ENCODE measurements at places on chromosomes 2 and 18. TPM values are rescaled to one million over a fixed set of nuclear protein-coding genes. Genes with fewer than 3 reads are reported as not detected.

GRCh38 chr18:66994790-66995189, 390.9 kb upstream of the CDH19 start:
- no peak for DNase-seq

DNA sequence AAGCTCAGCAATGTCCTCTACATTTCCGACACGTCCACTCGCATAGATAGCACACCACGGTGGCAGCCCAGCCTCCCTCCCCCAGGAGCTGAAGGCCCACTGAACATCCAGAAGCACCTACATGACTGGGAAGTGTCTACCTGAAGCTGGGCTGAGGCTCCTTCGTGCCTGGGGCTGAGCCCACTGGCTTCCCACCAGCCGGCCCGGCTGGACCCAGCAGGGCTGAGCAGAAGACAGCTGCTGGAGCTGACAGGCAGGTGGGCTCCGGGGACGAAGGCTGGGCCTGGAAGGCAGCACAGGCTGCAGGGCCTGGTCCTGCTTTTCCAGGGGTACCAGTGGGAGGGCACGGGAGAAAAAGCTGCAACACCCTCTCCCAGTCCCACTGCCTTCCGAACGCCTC, 13.5 kb downstream of the SDC1 start:
- no peak for DNase-seq

The DAW1 gene
- total RNA-seq: not detected

DNA sequence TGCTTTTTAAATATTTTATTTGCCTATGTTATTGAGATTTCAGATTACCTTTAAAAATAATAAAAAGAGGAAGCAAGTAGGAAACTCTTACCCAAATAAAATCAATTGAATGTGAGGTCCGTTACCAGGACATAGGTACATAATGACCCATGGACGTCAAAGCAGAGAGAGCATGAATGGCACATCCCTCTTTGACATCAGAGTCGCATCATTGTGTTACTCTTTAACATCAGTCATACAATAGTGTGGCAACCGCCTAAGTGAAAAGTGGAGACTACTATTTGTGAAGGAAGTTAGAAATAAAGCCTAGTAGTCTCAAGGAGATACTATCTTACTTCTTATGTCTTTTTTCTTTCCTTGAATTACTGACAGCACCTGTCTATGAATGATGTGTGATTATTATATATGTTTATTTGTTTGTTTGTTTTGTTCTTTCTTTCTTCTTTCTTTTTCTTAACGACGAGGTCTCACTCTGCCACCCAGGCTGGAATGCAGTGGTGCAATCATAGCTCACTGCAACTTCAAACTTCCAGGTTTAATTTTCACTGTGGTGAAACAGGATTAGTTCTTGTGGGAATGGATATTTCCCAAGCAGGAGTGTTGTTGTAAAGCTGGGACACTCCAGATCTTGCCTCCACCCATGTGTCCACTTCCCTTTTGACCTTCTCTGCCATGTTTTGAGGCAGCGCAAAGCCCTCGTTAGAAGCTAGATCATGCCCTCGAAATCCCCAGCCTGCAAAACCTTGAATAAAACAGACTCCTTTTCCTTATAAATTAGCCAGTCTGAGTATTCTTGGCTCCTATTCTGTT, 407.2 kb upstream of the NETO1 start:
- DNase-seq: no peak

- DNase-seq: no peak
These were observed 36.6 kb upstream of the PPP1R1C start for GRCh38 chr2:181949047-181949446.

DNA sequence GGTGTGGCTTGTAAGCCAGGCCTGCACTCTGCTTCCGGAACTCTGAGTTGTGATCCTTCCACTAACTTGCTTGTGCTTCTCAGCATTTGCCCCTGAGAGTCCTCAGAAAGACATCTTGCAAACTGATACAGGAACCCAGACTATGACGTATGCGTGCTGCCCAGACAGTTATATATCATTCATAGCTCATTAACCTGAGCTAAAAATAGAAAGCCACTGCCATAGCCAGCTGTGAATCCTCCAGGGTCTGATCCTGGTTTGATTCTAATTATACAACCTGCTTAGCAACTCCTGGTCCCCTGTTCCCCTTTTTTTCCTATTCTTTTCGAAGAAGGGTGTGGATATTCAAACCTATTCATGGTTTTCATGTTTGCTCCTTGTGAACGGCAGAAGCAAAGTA, 63.7 kb downstream of the MARCHF4 start:
- no peak for DNase-seq

- no peak for DNase-seq
These were observed 168.9 kb upstream of the RAB6C start for GRCh38 chr2:129810521-129810920.

The ALS2 gene
- 36.4 TPM for total RNA-seq

The REG1B gene
- total RNA-seq: 2.3 TPM

The ZDBF2 gene
- total RNA-seq: 23.8 TPM

The CNDP1 gene
- total RNA-seq: 0.31 TPM

- no peak for DNase-seq
These were observed 1024.9 kb downstream of the BCL11A start for GRCh38 chr2:59528525-59528924.

DNA sequence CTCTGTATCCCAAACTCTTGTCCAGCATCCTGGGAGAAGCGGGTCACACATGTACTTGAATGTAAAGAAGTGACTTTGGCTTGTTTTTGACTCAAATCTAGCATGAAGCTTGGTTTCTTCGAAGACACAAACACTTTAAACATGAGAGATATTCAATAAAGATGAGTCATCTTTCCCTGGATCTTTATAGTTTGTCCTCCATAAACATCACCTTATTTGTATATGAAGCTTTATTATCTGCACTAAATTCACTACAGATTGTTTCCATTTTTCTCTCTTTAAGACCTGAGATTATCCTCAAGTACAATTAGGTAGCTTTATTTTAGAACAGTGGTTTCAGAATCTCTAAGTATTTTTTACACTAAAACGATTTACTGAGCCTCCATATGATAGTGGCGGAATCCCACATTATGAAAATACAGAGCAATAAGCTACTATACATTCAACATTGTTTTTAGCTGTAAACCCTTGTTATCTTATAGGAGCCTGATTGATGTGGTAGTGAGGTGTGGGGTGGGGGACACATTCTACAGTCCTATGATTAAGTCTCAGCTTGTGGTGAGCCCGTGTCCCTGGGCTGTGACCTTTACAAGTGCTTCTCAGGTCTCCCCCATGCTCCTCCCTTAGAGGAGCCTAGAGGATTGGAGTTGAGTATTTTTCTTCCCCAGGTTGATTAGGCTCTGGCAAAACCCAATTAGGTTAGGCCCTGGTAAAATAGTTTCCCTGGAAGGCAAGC, 79.6 kb upstream of the RAPGEF4 start:
- no peak for DNase-seq

GRCh38 chr2:239329972-239330572, 70.7 kb downstream of the HDAC4 start:
- peak; percentile 60 for DNase-seq

- DNase-seq: no peak
These were observed 256.2 kb downstream of the TSN start for GRCh38 chr2:122011493-122012270.

The KIAA2012 gene
- not detected for total RNA-seq

The SERPINB8 gene
- total RNA-seq: 16.5 TPM

GRCh38 chr2:215612786-215613185, 176.9 kb upstream of the FN1 start:
- DNase-seq: no peak

The ZNF532 gene
- total RNA-seq: 167 TPM

GRCh38 chr2:45005261-45006002, 3.8 kb downstream of the SIX2 start:
- DNase-seq: no peak

- no peak for DNase-seq
These were observed 74.0 kb downstream of the AGPS start for GRCh38 chr2:177466337-177467195.

GRCh38 chr2:7837237-7837760, 844.6 kb upstream of the ID2 start:
- DNase-seq: no peak

The CD8B2 gene
- not detected for total RNA-seq

- no peak for DNase-seq
These were observed 23.2 kb upstream of the STPG4 start for GRCh38 chr2:47178341-47178740.

DNA sequence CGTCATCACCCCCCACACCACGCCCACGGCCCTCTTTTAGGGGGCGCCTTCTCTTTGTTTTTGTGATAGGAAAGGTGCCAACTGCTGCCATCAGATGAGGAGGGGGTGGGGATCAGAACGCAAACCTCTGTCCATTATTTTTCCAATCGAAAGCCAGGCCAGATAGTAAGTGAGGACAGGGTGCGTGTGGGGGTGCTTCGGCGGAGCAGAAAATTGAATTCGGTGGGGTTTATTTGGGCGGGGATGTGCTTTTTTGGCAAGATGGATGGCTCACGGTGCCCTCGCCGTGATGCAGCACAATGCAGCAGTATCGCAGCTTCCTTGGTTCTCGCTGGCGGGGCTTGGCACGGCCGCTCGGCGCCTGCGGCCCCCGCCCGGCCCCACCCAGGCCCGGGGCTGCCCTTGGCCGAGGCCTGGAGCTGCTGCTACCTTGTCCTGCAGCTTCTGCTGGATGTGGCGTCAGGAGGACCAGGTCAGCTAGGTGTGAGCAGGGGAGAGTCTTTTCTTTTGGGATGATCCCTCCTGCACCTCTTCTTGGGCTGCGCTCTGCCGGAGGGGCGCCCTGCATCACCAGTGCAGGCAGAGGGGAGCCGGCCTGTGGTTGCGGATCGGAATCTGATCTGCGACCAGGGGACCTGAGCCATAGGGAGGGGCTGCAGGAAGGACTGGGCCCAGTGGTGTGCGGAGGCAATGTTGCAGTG, 1.3 kb downstream of the SPTBN1 start:
- DNase-seq: no peak

GRCh38 chr2:54901224-54901986, 148.8 kb downstream of the RTN4 start:
- no peak for DNase-seq

DNA sequence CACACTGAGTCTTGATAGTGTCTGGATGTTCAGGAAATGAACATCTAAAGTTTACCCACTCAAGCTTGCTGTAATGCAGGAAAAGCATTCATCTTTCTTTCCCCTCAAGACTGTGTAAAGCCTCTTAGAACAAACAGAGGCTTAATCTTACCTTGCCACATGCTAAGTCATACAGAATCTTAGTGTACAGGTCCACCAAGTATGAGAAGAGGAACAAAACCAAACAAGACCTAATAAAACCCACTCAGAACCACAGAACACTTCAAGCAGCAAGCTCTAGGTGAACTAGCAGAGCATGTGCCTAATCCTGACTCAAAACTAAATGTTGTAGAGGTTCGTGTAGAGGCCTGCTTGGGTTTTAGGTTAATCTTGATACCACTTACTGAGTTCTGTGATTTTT, 97.6 kb downstream of the SPTBN1 start:
- no peak for DNase-seq

DNA sequence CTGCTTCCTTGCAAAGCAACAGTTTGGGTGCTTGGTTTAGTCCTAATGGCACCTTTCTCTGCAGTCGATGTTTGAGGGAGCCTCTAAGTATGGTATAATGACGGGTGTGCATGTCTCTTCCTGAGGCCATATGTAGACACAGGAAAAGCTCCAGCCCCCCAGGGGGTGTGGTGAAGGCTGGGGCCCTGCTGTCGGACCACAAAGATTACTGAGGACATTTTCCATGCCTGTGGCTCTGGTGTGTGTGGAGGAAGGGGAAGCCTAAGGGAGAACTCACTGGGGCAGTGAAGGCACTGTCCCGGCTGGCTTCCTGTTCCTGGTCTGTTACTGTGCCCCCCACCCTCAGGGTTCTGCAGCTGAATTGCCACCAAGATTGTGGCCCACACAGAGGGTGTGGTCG, 187.1 kb downstream of the FHOD3 start:
- DNase-seq: no peak

DNA sequence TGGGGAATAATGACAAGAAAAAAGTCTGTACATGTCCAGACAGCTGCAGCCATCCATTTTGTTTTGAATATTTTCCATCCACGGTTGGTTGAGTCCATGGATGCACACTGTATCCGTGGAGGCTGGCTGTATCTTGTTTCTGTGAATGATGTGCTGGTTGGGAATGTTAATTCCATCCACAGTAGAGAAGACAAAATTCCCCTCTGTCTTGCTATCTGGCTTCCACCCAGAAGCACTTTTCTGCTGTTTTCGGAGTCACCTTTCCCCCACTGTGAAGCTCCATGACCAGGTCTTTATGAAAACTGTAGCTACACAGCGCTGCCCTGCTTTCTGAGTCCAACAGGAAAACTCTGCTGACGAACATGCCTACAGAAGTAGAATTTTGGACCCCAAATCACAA, 122.3 kb downstream of the HRH4 start:
- no peak for DNase-seq

DNA sequence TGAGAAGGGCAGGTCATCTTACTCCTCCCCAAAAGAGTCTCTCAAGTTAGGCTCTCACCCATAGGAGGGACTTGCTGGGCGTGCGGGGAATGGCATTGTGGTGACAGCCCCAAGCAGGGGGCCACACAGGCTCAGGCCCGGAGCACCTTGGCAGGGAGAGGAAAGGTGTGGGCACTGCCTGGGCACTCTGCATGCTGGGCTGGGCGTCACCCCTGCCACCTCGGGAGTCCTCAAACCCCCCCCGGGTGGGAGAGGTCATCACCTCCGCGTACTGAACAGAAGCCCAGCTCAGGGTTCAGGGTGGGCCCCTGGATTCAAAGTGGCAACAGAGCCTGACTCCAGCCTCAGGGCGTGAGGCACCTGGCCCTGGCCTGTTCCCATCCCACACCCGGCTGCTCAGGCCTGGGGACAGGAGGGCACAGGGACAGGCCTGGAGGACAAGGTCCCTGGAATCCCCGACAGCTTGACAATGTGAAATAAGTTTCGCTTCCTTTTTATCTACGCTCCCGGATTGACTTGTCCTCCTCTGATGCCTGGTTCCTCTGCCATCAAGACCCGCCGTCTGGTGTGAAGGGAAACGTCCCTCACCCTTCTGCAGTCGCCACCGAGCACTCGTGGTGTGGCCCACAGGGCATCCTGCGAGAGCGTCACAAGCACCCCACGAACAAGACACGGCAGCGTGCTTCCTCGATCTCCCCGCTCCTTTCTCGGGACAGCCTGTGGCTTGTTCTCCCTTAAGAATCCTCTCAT, 97.8 kb downstream of the HDAC4 start:
- DNase-seq: peak; percentile 62

- no peak for DNase-seq
These were observed 271.5 kb downstream of the HRH4 start for GRCh38 chr18:24731981-24732380.

GRCh38 chr2:9753665-9754531, 89.4 kb upstream of the TAF1B start:
- DNase-seq: no peak

DNA sequence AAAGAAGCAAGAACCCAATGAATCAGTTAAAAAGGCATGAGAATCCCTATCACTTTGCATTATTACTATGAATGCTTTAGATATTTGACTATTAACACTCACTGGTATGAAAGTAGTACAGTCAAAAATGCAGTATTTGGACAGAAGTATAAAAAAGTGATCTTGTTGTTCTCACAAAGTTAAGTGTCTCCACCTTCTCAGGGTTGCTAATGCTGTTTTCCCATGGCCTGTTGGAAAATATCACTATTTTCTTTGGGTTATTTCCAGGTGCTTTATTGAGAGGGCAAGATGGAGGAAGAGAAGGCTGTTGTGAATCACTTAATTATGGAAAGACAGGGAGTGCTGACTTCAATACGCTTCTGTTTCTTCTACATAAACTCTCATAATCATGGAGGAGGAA, 13.6 kb upstream of the CREB1 start:
- no peak for DNase-seq

The SLC8A1 gene
- 21.0 TPM for total RNA-seq
